AG10803 (cell line): ENCODE measurements at places on chromosomes 4 and X.

DNA sequence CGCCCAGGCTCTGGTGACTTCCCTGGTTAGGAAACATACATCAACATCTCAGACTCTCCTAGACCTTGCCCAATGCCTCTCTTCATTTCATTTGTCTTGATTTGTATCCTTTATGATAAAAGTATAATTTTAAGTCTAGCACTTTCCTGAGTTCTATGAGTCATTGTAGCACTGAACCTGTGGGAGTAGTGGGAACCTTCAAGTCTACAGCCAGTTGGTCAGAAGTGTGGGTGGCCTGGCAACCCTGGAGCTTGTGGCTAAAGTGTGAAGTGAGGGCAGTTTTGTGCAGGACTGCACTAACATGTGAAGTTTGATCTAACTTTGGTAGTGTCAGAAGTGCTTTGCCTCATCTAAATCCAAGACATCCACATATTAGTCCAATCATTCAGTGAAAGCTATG is 259.3 kb upstream of the IGFBP7 start:
- no peak for DNase-seq

DNA sequence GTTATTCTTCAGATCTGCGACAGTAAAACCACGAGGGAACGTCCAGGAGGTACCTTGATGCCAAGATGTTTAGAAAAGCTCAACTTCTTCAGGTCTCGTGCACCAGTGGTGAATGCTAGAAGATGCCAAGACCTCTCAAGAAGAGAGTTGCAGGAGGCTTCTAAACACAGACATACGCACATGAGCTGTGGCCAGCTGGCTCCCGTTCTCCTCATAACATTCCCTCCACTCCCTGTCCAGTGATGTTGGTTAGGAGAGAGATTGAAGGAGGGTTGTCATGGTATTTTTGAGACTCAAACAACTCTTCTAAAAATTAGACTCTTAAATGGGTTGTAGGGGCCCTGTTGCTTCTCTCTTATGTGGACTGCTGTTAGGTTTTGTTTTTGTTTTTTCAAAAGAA is 184.3 kb downstream of the QDPR start:
- DNase-seq = peak; percentile 42

GRCh38 chr4:98283219-98284189 is 22.3 kb downstream of the RAP1GDS1 start:
- peak; percentile 44 for DNase-seq

- no peak for DNase-seq
Observed at GRCh38 chrX:15492469-15492868, 664 bp downstream of the PIR start.

DNA sequence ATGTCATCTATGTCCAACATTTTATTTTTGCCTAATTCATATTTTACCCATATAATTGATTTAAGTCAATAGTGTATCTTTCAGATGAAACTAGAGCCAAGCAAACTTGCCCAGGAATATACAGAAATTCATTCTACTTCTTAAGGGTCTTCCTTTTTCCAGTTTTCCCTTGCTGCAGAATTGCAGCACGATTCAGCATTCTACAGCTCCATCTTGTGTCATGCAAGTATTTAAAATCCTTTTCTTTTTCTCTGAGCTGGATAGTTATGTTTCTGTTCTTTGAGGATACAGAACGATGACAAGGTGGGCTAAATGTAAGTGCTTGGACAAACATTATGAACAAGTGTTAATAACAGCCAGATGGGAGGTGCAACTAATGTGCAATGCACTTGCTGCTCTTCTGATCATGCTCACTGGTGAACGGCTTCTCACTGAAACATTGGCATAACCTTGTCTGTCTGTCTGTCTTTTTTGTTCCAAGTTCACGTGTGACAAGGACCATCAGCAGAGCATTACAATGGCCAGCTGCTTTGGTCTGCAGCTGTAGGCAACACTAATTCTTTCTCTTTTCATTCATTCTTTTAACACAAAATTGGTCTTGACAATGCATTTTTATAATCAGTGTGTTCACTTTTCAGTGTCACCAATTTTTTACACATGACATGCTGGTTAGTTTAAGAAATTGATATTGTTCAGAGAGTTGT is 1821.7 kb downstream of the ARAP2 start:
- peak; percentile 4 for DNase-seq

DNA sequence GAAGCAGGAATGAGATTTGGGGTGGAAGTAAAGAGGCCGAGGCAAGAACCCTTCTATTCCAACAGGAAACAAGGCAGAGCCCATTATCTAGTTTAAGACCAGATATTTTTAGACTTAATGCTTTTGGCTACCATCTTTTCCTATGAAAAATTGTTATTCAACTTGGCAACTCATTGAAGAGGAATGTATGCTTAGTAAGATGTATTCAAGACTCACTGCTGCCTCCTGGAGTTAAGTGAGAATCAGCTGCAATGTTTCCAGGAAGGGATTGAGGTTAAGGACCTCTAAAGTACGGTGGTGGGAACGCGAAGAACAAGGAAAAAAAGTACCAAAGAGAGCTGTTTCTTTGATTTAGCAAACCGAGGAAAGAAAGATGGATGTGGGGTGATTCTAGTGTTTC is 89.1 kb downstream of the RAPGEF2 start:
- peak; percentile 59 for DNase-seq

DNA sequence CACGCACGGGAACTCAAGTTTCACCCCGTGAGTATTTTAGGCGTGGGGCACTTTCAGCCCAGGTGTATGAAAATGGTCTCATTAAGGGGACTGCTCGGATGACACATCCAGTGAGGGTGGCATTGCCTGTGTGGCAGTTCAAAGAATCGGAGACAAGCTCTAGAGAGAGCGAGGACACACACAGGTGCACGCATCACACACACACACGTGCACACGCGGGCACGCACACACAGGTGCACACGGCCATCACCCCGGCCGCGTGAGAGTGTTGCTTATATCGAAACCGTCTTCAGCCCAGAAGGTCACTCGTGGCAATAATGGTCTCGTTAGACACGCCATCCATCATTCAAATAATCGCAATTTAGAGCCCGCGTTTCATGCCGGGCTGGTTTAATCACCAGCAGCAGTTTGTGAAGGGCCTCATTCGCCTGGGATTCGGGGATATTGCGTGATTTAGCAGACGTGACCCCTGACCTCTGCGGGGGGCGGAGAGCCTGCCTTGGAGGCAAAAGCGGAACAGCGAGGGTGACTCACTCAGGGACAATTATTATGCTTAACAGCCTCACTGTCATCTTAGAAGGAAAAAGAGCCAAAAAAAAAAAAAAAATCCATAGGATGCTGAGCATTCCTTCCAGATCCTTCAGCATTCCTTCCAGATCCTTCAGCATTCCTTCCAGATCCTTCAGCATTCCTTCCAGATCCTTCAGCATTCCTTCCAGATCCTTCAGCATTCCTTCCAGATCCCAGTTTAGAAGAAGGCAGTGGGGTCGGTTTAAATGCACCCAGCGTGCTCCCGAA is 89.4 kb upstream of the PPP2R3B start:
- peak; percentile 57 for DNase-seq

DNA sequence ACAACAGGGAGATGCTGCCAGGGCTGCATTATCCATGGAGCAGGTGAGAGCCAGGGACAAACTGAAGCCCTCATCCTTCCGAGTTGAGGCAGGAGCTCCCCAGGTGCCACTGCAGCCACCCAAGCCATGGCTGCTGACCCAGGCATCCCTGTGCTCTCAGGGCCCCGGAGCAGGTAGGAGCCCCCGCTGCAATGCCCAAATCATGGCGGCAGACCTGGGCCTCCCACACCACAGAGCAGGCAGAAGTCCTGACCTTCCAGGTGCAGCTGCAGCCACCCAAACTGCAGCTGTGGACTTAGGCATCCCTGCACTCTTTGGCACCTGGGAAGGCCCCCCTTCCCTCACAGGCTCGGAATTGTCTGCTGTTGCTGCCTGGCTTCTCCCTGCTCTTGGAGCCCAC is 443.6 kb downstream of the ARAP2 start:
- no peak for DNase-seq

GRCh38 chr4:11497212-11497806 is 68.6 kb upstream of the HS3ST1 start:
- DNase-seq = no peak

- DNase-seq = no peak
Observed at GRCh38 chr4:2860391-2861348, 17.0 kb downstream of the ADD1 start.

- DNase-seq = no peak
Observed at GRCh38 chrX:50942471-50942870, 31.9 kb downstream of the BMP15 start.

GRCh38 chrX:109775386-109775785 is 42.3 kb upstream of the ACSL4 start:
- no peak for DNase-seq

- DNase-seq = no peak
Observed at GRCh38 chr4:175906384-175906783, 94.3 kb upstream of the GPM6A start.

DNA sequence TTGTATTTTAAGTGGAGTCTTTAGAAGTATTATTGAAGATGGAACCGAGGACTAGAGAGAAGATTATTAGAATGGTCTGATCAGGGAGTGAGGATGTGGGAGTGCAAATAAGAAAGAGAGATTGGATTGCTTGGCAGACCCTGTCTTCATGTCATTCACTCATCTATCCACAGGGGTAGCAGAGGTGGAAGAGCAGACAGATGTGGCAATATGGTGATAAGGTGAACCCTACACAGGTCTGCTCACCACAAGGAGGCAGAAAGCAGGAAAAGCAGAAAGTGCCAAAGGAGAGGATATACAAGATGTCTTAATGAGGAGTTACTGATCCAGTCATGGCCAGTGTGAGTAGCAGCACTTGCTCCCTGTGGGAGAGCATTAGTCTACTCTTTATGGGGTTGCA is 129.4 kb downstream of the MAGEE2 start:
- no peak for DNase-seq

- no peak for DNase-seq
Observed at GRCh38 chr4:8239661-8240060, 29.9 kb upstream of the HTRA3 start.

- DNase-seq = no peak
Observed at GRCh38 chrX:7948483-7948882, 21.3 kb upstream of the PNPLA4 start.

DNA sequence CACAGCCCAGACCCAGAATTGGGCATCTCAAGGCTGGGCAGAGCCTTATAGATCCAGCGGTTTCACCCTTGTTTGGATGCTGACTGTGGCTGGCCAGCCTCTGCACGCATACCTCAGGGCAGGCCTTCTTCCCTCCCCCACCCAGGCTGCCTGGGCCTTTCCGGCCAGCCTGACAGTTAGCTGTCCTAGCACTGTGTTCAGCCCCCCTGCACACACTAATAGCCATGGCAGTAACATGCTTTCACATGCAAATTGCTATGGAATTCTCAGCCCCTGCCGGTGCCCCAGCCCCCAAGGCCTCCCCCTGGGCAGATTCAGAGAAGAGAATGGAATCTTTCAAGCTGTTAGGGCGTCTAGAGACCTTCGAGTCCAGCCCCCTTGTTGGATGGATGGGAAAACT is 17.7 kb downstream of the EFNB1 start:
- no peak for DNase-seq

DNA sequence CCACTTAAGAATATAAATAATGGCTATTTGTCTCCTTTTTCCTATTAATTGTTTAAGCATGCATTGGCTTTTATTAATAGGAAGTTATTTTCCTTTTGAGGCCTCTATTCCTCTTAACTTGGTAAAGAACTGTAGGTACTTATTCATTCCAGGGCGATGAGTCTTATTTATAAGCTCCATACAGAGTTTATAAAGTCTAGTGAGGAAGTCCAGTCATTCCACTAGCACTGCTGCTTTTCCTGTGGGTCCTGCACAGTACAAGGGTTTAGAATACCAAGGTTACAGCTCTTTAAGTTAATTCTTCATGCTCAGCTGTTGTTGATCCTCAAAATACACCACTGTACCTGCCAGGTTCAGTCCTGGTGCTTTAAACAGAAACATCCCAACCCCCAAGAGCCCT is 28.5 kb upstream of the WNK3 start:
- DNase-seq = no peak
